ENCODE measurements at places on chromosomes 11 and 22.

GRCh38 chr22:19042285-19043120, 79.7 kb downstream of the DGCR2 start:
- H3K4me1 ChIP-seq: no peaks in the 10 kb centered on the region
- H3K4me3 ChIP-seq: no peak overlapping the region
- H3K27me3 ChIP-seq: no peaks in the 10 kb centered on the region
- DNase-seq: peak; percentile 54
- no peak overlapping the region for H3K27ac ChIP-seq
- H3K36me3 ChIP-seq: peaks cover 95% of the 10 kb centered on the region

- DNase-seq: no peak
- peaks cover 10% of the 10 kb centered on the region for H3K4me1 ChIP-seq
Observed at GRCh38 chr11:121494355-121495099, 41.8 kb upstream of the SORL1-AS1 start.

- no peaks in the 10 kb centered on the region for H3K27me3 ChIP-seq
- no peak overlapping the region for H3K4me3 ChIP-seq
- no peaks in the 10 kb centered on the region for H3K36me3 ChIP-seq
- no peak for DNase-seq
- no peak overlapping the region for H3K27ac ChIP-seq
- peaks cover 25% of the 10 kb centered on the region for H3K4me1 ChIP-seq
Observed at GRCh38 chr11:45078236-45079074, 68.0 kb upstream of the PRDM11 start.

DNA sequence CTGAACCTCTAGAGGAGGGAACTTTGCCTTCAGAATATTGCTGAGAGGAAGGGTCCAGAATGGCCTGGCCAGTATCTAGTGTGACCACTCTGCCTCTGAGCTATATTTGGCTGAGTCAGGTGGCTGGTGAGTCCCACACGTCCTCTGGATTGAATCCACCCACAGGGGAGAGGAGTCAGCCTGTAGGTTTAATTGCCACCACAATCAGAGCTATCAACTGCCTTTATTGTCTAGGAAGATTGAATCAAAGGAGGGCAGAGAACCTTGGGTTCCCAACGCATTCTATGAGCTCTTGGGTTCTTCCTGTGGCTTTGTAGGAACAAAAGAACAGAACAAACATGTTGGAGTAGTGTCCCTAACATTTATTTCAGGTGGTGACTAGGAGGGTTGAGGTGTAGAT, 67.7 kb downstream of the ST3GAL4 start:
- no peaks in the 10 kb centered on the region for H3K27me3 ChIP-seq
- no peak overlapping the region for H3K27ac ChIP-seq
- no peaks in the 10 kb centered on the region for H3K36me3 ChIP-seq
- H3K4me1 ChIP-seq: peaks cover 19% of the 10 kb centered on the region

- DNase-seq: no peak
- H3K27me3 ChIP-seq: peaks cover 8% of the 10 kb centered on the region
- no peak overlapping the region for H3K4me3 ChIP-seq
Observed at GRCh38 chr11:728901-729491, 18.3 kb upstream of the TALDO1 start.

DNA sequence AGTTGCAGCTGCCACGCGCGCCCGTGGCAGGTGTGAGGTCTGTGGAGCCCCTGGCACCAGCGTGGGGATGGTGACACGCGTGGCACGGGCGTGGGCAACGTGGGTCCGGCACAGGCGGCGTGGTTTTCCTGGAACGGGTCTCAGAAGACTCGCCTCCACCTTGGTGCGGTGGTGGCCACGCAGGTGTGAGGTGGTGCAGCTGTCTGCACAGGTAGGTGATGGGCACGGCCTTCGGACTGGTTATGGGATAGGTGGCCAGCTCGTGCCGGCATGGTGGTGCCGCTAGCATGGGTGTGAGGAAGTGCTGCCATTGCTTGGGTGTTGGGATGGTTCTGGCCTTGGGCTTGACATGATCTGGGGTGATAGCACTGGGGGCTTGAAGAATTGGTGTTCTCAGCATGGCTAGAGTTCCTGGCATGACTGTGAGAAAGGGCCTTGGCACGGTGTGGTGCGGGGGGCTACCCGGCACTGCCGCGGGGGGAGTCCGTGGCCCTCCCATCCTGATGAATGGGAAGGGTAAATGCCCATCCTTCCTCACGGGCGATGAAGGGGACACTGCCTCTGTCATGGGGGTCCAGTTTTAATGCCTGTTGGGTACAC, 531 bp downstream of the DAGLA start:
- H3K4me3 ChIP-seq: peak overlapping the region; percentile 58
- H3K27me3 ChIP-seq: peaks cover 14% of the 10 kb centered on the region
- no peak overlapping the region for H3K27ac ChIP-seq
- DNase-seq: no peak

DNA sequence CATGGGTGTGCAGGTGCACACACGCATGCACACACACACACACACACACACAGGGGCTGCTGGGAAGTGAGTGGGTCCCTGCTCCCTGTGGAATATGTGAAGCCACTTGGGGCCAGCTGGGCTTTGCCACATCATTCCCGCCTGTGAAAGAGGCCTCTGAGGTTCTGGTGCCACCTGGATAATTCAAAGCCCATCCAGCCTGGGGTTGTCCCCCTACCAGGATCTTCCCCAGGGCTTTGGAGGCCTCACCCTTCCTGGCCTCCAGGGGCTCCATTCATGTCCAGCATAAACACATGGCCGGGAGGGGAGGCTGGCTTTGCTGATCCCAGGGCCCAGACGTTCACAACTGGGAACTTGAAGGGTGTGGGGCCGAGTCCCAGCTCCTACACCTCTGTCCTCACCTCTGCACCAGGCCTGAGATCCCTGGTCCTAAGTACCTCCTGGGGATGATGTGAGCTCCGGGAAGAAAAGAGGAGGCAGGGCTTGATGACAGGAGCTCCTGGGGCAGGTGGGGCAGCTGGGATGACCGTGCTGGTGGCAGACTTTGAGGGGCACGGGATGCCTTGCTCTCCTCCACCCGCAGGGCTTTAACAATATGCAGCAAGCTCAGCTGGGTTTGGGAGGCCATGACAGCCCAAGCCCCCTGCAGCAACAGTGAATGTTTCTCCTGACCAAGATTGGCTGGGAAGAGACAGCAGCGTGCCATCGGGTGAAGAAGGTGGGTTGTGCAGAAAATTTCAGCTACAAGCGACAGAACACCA, 14.2 kb downstream of the LINC01488 start:
- H3K4me1 ChIP-seq: peaks cover 21% of the 10 kb centered on the region
- H3K27me3 ChIP-seq: no peaks in the 10 kb centered on the region
- no peak overlapping the region for H3K4me3 ChIP-seq
- DNase-seq: peak; percentile 55

DNA sequence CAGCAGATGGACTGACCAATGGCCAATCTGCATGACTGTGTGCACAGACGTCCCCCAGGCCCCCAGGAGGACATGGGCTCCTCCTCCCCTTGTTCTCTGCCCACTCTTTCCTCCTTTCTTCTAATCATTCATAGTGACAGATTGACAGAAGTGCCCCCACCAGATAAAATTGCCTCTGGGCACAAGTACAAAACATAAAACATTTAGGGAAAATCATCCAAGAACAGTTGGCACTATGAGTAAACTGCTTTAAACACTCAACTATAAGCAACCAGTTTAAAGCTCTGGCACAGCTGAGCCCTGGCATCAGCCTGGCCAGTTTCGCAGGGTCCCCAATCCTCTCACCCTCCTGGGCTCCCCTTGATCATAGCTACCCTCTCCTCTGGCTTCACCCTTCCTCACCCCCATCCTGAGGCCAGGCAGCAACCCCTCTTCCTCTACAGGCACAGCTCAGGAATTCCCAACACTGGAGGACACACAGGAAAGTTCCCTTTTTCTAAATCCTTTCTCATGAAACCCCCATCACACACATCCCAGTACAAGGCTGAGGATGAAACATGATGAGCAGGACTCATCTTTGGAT, 232.9 kb downstream of the BUD13 start:
- H3K4me1 ChIP-seq: no peaks in the 10 kb centered on the region
- H3K4me3 ChIP-seq: no peak overlapping the region
- no peak overlapping the region for H3K27ac ChIP-seq
- no peaks in the 10 kb centered on the region for H3K36me3 ChIP-seq
- peaks cover 11% of the 10 kb centered on the region for H3K27me3 ChIP-seq

DNA sequence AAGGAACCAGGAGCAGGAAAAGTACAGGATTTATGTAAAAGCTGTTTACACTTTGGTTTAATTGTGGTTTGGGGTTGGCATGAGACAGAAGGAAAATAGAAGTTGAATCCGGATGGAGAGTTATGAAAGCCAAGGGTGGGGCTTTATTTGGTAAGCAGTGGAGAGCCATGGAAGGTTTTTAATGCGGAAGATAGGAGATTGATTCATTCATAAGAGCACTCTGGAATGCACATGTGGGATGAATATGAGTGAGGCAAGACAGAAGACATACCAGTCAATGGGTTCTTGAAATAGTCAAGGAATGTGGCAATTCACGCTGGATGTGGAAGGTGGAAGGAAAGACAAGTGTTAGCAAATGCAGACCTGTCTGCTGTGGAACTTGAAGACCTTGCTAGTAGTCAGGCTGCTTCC, 9.3 kb upstream of the GLB1L3 start:
- H3K4me3 ChIP-seq: no peak overlapping the region
- peak overlapping the region; percentile 59 for H3K27ac ChIP-seq
- H3K36me3 ChIP-seq: peaks cover 20% of the 10 kb centered on the region
- H3K27me3 ChIP-seq: peaks cover 5% of the 10 kb centered on the region
- no peak for DNase-seq

DNA sequence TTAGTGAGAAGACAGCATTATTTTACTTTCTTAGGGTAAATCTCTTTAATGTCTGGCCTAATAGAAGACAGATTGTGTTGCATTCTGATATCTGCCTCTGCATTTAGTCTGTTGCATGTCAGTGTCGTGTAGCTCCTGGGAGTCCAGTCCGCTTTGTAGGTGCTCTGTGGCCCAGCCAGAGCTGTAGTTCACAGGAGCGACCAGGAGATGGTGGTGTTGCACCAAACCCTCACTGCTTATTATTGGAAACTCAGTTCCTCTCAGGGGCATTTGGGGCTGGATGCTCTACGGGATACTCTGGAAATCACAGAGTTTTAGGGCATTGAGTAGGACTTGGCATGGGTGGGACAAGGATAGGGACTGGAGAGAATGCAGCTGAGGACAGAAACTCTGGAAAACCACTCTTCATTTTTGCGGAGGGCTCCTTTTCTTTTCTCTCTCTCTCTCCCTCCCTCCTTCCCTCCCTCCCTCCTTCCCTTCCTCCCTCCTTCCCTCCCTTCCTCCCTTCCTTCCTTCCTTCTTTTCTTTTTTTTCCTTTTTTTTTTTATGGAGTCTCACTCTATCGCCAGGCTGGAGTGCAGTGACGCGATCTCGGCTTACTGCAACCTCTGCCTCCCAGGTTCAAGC, 21.7 kb downstream of the MIAT start:
- H3K27me3 ChIP-seq: no peaks in the 10 kb centered on the region
- peak; percentile 76 for DNase-seq
- H3K27ac ChIP-seq: no peak overlapping the region
- H3K36me3 ChIP-seq: no peaks in the 10 kb centered on the region
- no peak overlapping the region for H3K4me3 ChIP-seq
- H3K4me1 ChIP-seq: peaks cover 29% of the 10 kb centered on the region

- no peaks in the 10 kb centered on the region for H3K27me3 ChIP-seq
- peaks cover 23% of the 10 kb centered on the region for H3K4me1 ChIP-seq
- peak overlapping the region; percentile 88 for H3K27ac ChIP-seq
- H3K4me3 ChIP-seq: peak overlapping the region; percentile 88
Observed at GRCh38 chr22:49826603-49827270, 936 bp downstream of the BRD1 start.

GRCh38 chr11:92180664-92181251, 43.9 kb upstream of the FAT3 start:
- no peak overlapping the region for H3K27ac ChIP-seq
- no peak overlapping the region for H3K4me3 ChIP-seq
- DNase-seq: no peak

- H3K36me3 ChIP-seq: no peaks in the 10 kb centered on the region
- H3K4me1 ChIP-seq: no peaks in the 10 kb centered on the region
- H3K27ac ChIP-seq: no peak overlapping the region
- no peak overlapping the region for H3K4me3 ChIP-seq
- no peaks in the 10 kb centered on the region for H3K27me3 ChIP-seq
- DNase-seq: no peak
Observed at GRCh38 chr11:45523760-45524159, 141.7 kb downstream of the CHST1 start.

DNA sequence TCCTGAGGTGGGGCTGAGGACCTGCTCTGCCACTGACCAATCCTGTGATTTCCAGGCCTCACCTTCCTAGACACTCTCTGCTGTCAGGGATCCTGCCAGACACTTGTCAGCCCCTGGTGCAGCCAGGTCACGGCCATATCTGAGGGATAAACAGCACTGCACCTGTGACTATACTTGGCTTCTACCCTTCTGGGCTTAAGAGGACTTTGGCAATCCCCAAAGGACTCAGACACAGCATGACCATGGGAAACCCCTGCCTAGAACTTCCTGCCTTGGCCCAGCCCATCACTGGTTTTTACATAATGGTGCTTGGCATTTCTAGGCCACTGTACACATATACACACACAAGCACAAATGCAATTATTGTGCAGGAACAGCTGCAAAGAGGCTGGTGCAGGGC, 11.6 kb upstream of the OLFML1 start:
- DNase-seq: no peak
- H3K4me1 ChIP-seq: no peaks in the 10 kb centered on the region
- no peak overlapping the region for H3K4me3 ChIP-seq
- H3K27me3 ChIP-seq: no peaks in the 10 kb centered on the region
- H3K27ac ChIP-seq: no peak overlapping the region
- no peaks in the 10 kb centered on the region for H3K36me3 ChIP-seq

DNA sequence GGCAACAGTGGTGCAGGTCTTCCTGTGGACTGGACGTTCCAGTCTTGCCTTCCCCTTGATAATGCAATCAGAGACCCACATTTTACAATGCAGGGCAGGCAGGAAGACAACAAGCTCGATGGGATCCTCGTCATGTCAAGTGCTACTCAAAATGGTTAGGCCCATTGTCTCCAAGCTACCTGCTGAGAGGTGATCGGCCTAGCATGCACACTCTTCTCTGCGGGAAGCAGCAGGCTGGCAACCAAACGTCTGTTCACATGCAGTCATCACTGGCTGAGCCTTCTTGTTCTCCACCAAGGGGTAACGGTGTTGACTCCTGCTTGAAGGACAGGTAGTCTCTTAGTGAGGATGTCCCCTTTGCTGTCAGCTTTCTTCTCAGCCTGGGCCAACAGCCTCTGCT, 25.5 kb upstream of the CD82 start:
- no peak for DNase-seq
- no peak overlapping the region for H3K27ac ChIP-seq

GRCh38 chr11:58621586-58622262, 741 bp upstream of the CNTF start:
- H3K36me3 ChIP-seq: peaks cover 83% of the 10 kb centered on the region
- no peak overlapping the region for H3K27ac ChIP-seq
- H3K27me3 ChIP-seq: no peaks in the 10 kb centered on the region
- no peak overlapping the region for H3K4me3 ChIP-seq
- DNase-seq: no peak
- H3K4me1 ChIP-seq: no peaks in the 10 kb centered on the region

GRCh38 chr11:67406969-67407687, 3.2 kb downstream of the TBC1D10C start:
- peak overlapping the region; percentile 36 for H3K27ac ChIP-seq
- H3K27me3 ChIP-seq: no peaks in the 10 kb centered on the region
- DNase-seq: no peak

- H3K36me3 ChIP-seq: peaks cover 11% of the 10 kb centered on the region
- H3K27me3 ChIP-seq: no peaks in the 10 kb centered on the region
- H3K4me3 ChIP-seq: no peak overlapping the region
- peaks cover 72% of the 10 kb centered on the region for H3K4me1 ChIP-seq
- H3K27ac ChIP-seq: peak overlapping the region; percentile 73
Observed at GRCh38 chr11:75313513-75314272, 37.8 kb downstream of the ARRB1 start.

- H3K27ac ChIP-seq: no peak overlapping the region
- H3K27me3 ChIP-seq: no peaks in the 10 kb centered on the region
- no peak for DNase-seq
- no peaks in the 10 kb centered on the region for H3K4me1 ChIP-seq
- H3K36me3 ChIP-seq: no peaks in the 10 kb centered on the region
- no peak overlapping the region for H3K4me3 ChIP-seq
Observed at GRCh38 chr22:25764270-25765015, 22.5 kb downstream of the MYO18B start.

Measured in upper lobe of right lung (tissue), 1 donor.